ENCODE measurements at places on chromosomes 5 and 9. TPM values are rescaled to one million over a fixed set of nuclear protein-coding genes. Genes with fewer than 3 reads are reported as not detected.

Gene FSTL4
- total RNA-seq, result 5.9 TPM

Gene SPATA6L
- 23.8 TPM for total RNA-seq

Gene PKD2L2
- total RNA-seq, result not detected

Gene PCDHGB2
- total RNA-seq, result 4.7 TPM

Gene NEURL1B
- total RNA-seq, result 27.0 TPM

Gene GPR151
- total RNA-seq, result not detected

Gene TAF1L
- 0.08 TPM for total RNA-seq

Gene OR13C2
- total RNA-seq, result not detected

Gene CARTPT
- not detected for total RNA-seq
